Omental fat pad (tissue), 4 donors: ENCODE measurements at places on chromosomes 16 and 17.

DNA sequence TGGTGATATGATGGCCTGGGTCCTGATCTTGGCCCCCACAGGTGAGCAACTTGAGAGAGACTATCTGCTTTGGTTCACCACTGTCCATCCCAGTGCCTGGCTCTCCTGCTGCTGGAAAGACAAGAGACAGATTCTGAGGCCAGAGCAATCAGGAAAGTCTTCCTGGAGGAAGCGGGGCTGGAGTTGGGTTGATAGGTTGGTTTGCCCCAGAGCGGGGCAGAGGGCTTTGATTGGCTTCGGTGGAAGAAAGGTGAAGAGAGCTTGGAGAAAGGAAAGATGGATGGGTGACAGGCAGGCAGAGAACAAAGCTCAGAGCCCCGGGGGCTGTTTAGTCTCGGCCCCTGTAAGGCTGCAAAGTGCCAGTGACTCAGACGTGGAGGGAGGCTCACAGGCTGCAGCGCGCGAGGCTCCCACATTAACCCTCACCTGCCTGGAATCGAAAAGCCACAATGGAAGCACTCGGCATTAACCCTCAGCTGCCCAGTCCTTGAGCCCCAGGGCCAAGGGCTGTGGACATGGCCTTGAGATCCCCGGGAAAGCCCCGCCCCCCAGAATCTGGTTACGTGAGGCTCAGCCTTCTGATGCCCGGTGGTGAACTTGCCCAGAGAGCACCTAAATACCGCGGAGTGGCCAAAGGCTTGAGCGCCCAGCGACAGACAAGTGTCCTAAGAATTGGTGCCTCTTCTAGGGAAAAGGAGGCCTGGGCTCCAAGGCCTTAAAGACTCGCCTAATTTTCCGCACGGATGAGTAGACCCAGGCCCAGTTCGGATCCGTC, 996 bp upstream of the CPNE2 start:
- DNase-seq, result peak; percentile 34

DNA sequence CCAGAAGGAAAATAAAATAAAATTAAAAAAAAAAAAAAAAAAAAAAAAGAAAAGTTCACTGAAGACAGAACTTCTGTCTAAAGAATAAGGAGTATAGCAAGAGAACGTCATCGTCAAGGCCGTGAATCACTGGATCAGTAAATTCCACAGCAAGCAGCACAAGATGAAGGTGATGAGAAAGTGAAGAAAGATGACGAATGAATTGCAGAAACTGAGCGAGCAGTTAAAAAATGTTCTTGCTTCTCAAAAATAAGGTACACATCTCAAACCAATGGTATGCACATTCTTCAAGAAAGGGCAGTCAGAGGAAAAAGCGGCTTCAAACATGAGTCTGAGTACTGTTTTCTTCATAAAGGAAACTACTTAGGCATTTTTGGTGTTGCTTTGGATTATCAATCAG, 104.7 kb downstream of the SMG6 start:
- no peak for DNase-seq

GRCh38 chr17:50424996-50425681, 879 bp upstream of the ACSF2 start:
- no peak for DNase-seq

- DNase-seq, result no peak
Measured at GRCh38 chr17:78096093-78096492, 32.5 kb downstream of the TMC6 start.

GRCh38 chr17:5888811-5889210, 181.4 kb upstream of the WSCD1 start:
- no peak for DNase-seq

GRCh38 chr16:73177729-73178295, 129.9 kb upstream of the ZFHX3 start:
- no peak for DNase-seq

GRCh38 chr16:81237942-81238295, 570 bp upstream of the BCO1 start:
- DNase-seq, result no peak

GRCh38 chr17:78316867-78317789, 42.7 kb downstream of the SOCS3 start:
- DNase-seq, result no peak

GRCh38 chr17:1888741-1889140, 58.9 kb downstream of the RPA1 start:
- DNase-seq, result no peak

- no peak for DNase-seq
Measured at GRCh38 chr16:24929409-24929808, 83.6 kb downstream of the SLC5A11 start.

DNA sequence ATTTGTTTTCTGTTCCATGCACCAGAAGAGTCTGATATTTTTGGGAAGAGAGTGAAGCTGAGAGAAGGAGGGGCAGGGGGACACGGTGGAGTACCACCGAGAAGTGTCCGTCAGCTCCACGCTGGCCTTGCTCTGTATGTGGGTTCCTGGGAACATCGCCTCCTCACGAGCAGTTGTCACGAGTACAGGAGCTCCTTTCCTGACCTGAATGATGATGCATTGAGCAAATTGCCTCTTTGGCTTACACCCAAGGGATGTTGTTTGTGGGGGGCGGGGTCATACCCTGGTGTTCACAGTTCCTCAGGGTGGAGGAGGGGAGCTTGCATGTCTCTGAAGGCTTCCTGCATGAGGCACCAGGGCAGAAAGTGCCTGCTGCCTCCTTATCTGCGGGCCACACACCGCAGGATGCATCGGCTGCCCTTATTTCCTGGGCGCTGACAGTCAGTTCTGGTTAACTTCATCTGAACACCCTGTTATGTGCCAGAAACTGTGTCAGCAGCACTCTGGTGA, 36.2 kb downstream of the RGS9 start:
- DNase-seq, result no peak

GRCh38 chr17:3697103-3697476, 1.1 kb upstream of the P2RX5 start:
- no peak for DNase-seq

DNA sequence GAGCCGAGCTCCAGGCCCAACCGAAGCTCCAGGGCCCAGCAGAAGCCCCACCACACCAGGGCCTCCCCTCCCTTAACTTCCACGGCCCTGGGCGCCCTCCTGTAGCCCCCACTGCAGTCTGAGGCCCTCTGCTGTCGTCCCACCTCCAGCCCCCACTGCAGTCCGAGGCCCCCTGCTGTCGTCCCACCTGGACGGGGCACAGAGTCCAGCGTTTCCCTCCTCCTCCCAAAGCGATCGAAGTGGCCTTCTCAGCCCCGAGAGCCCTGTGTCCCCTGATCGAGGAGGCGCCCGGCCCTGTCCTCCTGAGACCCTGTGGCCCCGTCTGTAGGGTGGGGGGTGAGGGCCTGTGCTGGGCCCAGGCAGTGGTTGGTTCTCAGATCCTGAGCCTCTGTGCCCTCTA, 25.8 kb upstream of the CACNA1H start:
- DNase-seq, result no peak

GRCh38 chr16:86292942-86293341, 217.4 kb upstream of the FOXF1 start:
- no peak for DNase-seq

- no peak for DNase-seq
Measured at GRCh38 chr16:69724981-69725479, 1.3 kb downstream of the NQO1 start.

- DNase-seq, result no peak
Measured at GRCh38 chr16:4021070-4021779, 95.0 kb downstream of the ADCY9 start.

- no peak for DNase-seq
Measured at GRCh38 chr16:87297918-87298631, 19.1 kb downstream of the C16orf95 start.

- DNase-seq, result no peak
Measured at GRCh38 chr16:84548971-84549844, 44.7 kb upstream of the MEAK7 start.

- no peak for DNase-seq
Measured at GRCh38 chr16:28162326-28162877, 49.4 kb downstream of the XPO6 start.

GRCh38 chr16:66467611-66468010, 40.5 kb downstream of the BEAN1 start:
- DNase-seq, result no peak

DNA sequence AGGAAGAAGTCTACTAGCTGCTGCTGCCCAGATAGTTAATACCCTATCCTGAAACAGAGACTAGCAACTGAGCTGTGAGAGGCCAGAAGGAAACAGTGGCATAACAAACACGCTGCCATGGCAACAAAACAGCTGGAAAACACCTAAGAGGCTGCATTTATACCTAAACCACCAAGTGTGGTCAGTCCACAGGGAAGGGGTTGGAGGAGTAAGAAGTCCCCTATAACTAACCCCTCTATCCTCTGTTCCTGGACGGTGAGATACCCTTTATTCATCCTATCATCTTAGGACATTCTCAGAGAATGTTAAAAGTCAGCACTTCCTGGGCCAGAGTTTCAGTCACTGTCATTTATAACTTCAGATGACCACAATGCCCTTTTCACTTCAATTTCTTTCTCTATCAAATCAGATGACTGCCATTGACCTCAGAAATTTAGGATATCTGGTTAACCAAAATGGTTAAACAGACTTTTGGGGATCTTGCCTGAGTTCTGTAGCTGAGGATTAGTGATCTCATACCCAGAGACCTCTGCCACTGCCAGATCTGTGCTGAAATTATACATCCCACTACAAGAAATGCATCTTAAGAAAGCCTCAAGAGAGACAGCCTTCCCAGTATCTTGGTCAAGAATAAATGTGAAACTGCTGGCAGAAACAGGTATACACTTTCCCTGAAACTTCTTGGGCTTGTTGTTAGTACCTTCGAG, 36.2 kb downstream of the STH start:
- no peak for DNase-seq

DNA sequence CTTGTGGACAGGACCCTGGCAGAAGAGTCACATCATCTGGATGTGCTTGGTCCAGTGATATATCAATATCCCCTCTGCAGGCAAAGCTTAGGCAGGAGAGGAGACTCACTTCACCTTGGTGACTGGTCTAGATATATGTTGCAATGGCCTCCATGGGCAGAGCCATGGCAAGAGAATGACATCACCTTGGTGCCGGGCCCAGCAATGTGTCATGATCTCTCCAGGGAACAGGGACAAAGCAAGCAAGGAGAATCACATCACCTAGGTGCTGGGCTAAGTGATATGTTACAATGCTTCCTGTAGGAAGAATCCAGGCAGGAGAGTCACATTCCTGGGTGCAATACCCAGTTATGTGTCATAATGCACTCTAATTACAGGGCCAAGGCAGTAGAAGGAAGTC, 2106.2 kb downstream of the TP53TG3F start:
- DNase-seq, result no peak

DNA sequence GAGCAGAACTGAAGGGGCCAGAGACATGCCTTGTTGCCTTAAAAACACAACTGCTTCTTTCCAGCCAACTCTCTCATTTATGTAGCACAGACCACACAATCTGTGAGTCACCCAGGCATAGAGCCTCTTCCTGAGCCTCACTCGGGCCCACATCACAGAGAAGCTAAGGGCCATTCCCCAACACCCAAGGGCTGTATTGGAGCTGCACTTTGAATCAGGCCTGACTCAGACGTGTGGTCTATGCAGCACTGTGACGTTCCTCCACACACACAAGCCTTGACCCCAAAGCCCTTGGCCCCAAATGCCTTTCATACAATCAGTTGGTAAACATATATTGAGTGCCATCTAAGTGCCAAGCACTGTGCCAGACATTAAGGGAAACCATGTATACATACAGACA, 308.9 kb upstream of the DYNLRB2 start:
- DNase-seq, result no peak

DNA sequence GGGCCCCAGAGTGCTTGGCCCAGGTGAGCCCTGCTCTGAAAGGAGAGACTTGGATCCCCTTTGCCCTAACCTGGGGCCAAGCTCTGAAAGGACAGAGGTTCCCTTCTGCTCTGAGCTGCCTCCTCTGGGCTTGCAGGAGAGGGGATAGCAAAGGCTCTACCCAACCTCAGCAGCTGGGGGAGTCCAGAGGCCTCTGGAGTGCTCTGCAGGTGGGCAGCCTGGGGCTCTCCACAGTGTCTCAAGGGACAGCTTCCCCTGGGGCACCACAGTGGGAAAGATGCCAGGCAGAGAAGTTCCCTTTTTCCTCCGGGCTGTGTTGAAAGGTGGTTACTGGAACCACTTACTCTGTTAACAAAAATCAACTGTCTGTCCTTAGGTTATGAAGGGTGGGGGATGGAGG, 48.2 kb upstream of the MGAT5B start:
- no peak for DNase-seq

GRCh38 chr16:81427219-81427618, 17.4 kb upstream of the CMIP start:
- DNase-seq, result no peak

GRCh38 chr17:16267174-16267573, 50.2 kb downstream of the PIGL start:
- DNase-seq, result no peak

- DNase-seq, result no peak
Measured at GRCh38 chr17:79803997-79804855, 7.3 kb upstream of the CBX8 start.

GRCh38 chr16:67653128-67653788, 6.8 kb downstream of the ACD start:
- DNase-seq, result no peak

DNA sequence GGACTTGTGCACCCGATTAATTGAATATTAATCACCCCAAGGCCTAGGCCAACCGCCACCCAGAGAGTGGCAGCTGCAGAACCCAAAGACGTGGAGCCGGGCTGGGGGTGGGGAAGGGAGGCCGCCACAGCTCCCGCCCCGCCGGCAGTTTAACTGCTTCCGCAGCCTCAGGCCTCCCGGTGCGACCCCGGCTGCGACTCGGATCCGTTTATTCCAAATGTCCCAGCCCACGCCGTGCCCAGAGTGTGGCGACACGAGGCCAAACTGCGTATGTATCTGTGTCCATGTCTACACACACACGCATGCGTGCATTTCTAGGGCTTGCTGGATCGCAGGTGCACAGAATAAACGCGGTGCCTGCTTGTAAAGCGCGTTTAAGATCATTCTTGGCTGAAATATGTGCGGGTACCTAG, 802 bp upstream of the TOB1 start:
- DNase-seq, result peak; percentile 39

- DNase-seq, result no peak
Measured at GRCh38 chr16:74942566-74942965, 42.4 kb downstream of the WDR59 start.

DNA sequence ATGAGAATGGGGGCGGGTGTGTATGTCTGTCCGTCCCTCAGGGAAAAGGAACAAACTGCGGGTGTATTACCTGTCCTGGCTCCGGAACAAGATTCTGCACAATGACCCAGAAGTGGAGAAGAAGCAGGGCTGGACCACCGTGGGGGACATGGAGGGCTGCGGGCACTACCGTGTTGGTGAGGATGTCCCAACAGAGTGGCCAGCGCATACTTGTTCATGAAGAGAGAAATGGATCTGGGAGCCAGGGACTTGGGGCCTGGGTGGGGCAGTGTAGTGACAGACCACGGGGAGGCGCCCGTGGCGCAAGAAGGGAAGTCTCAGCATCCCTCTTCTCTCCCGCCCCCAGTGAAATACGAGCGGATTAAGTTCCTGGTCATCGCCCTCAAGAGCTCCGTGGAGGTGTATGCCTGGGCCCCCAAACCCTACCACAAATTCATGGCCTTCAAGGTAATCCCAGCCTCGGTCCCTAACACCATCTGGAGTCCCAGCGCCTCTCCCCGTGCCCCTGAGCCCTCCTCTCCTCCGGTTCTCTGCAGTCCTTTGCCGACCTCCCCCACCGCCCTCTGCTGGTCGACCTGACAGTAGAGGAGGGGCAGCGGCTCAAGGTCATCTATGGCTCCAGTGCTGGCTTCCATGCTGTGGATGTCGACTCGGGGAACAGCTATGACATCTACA, 3.5 kb upstream of the C17orf107 start:
- no peak for DNase-seq

- no peak for DNase-seq
Measured at GRCh38 chr17:14902803-14903202, 362.3 kb downstream of the PMP22 start.

GRCh38 chr17:61007980-61008379, 330.3 kb downstream of the BCAS3 start:
- DNase-seq, result no peak

GRCh38 chr16:49959552-49960277, 65.3 kb upstream of the CNEP1R1 start:
- DNase-seq, result no peak
